ENCODE measurements at places on chromosomes 4 and X.

GRCh38 chrX:17527922-17528321 is 152.9 kb downstream of the NHS start:
- DNase-seq = no peak

DNA sequence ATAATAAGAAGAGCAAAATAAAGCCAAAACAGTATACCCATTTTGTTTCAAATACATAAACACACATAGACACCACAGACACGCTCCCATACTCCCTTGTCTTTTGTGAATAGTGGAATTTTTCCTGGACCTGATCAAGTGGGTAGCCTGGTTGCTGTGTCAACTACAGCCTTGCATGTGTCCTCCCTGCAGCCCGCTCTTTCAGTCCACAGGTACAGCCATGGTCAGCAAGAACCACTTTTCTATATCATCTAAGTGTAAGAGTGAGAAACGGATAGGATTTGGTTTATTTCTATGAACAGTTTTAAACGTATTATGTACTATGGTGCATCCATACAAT is 9.8 kb downstream of the PWWP3B start:
- DNase-seq = no peak

GRCh38 chrX:29890004-29890403 is 325.4 kb upstream of the MAGEB2 start:
- DNase-seq = no peak

- no peak for DNase-seq
Measured at GRCh38 chr4:15021311-15021710, 19.0 kb downstream of the CPEB2 start.
